ENCODE measurements at places on chromosomes 12 and 14. TPM values are rescaled to one million over a fixed set of nuclear protein-coding genes. Genes with fewer than 3 reads are reported as not detected.

ZNF891 gene
- total RNA-seq, result 2.0 TPM

GRCh38 chr12:28424965-28425364 is 234.7 kb downstream of the CCDC91 start:
- peak; percentile 96 for DNase-seq

DNA sequence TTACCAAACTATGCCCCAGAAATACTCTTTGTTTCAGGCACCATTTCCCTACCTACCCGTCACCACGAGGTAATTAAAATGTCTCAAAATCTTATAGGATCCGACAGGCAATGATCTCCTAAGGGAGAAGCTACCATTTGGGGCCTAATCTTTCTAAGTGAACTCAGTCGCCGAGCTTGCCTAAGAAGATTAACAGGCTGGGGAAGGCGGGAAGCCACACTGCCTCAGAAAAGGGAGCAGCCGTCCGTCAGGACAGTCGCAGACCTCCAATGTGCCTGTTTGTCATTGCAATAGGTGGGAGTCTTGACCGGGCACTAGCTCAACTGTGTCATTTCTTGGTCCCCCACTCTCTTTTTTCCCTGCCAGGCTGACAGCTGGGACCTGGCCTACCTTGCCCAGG is 4.6 kb downstream of the TTC7B start:
- no peak for DNase-seq

DNA sequence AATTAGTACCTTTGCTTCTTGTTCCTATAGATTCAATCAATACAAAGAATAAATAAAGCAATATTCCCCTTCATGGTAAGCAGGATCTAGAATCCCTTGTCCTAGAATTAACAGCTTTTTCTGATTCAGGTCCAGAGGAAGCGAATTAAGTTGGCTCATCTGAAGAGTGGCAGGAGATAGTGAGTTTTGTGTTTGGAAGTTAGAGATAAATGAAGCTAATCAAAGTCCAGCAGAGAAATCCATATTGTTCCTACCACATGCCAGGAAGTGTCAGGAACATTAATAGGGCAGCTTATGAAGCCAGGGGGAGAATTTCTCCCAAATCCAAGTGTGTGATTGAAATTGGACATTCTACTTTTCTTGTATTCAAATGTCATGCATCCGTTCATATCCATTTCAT is 13.9 kb downstream of the CAPZA3 start:
- DNase-seq, result no peak

GRCh38 chr14:37589715-37590427 is 5.2 kb downstream of the FOXA1 start:
- no peak for DNase-seq

FAM186B gene
- 0.35 TPM for total RNA-seq

- peak; percentile 53 for DNase-seq
Measured at GRCh38 chr12:82627799-82628198, 58.9 kb upstream of the TMTC2 start.

GRCh38 chr12:51218607-51219161 is 822 bp upstream of the POU6F1 start:
- peak; percentile 61 for DNase-seq

DNA sequence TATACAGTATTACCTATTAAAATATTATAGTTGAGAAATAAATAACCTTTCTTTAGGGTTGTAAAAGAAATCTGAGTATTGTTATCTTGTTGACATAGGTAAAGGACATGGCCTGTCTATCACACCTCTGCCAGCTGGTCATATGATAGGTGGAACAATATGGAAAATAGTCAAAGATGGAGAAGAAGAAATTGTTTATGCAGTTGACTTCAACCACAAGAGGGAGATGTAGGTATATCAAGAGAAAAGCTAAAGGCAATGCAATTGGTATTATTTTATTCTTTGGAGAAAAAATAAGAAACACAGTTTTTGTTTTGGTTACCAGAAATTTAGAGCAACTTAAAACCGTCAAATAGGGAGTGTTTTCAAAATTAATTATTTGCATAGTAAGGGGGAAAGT is 13.5 kb downstream of the CPSF2 start:
- DNase-seq, result peak; percentile 45

GRCh38 chr12:103197725-103198388 is 240.4 kb downstream of the ASCL1 start:
- no peak for DNase-seq

GRCh38 chr12:46005151-46005797 is 14.9 kb upstream of the SCAF11 start:
- no peak for DNase-seq

DNA sequence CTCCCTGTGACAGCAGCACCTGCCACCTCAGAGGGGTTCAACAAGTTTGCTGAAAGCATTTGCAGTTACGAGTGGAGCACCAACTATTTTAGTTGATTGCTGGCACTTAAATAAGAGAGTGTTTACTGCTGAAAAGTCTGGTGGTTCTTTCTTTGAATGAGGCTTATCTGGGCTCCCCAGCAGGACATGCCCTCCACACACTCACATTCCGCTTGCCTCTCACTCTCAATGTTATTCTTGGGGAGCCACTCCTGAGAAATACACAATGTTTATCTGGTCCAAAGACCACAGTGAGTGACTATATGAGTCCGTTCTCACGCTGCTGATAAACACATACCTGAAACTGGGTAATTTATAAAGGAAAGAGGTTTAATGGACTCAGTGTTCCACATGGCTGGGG is 31.9 kb downstream of the NT5DC3 start:
- DNase-seq, result no peak

- DNase-seq, result peak; percentile 97
Measured at GRCh38 chr14:44316647-44317440, 190.2 kb downstream of the FSCB start.

GRCh38 chr12:19095331-19095730 is 34.2 kb upstream of the PLEKHA5 start:
- no peak for DNase-seq

DNA sequence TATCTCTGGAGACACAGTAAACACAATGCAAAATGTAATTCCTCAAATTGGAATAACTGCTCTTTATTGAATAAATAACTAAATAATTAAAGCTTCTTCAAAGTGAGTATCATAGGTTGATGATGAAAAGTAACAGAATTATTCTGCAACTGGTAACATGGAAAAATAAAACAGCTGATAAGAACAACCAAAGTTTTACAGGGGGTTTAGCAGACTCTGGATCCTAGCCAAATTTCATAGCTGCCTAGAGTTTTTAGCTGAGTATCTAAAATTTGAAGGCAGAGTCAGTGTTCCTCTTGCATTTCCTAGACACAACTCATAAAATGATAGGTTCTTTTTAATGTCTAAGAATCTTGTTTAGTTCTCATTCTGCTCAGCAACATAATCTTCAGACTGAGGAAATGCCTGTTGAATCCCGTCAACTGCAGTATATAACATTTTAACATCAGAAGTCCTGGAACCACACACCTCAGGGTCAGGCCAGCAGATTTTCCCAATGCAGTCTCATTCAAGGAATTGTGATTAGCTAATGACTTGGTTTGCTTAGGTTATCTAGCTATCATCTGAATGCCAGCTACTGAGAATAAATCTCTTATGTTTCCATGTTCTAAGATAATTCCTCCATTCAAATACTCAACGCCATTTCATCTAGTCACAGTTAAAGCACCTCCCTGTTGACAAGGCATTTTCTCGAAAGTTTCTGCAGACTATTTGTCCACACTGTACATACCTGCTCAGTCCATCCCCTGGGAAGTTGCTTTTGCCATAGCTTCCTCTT is 411.6 kb downstream of the BCAT1 start:
- DNase-seq, result no peak

- DNase-seq, result no peak
Measured at GRCh38 chr14:34983148-34983760, 462 bp downstream of the SRP54 start.

COX6A1 gene
- 865 TPM for total RNA-seq

- DNase-seq, result peak; percentile 3
Measured at GRCh38 chr12:19963972-19964371, 404.4 kb upstream of the PDE3A start.

- DNase-seq, result no peak
Measured at GRCh38 chr14:64508215-64508776, 3.7 kb downstream of the ZBTB1 start.

DNA sequence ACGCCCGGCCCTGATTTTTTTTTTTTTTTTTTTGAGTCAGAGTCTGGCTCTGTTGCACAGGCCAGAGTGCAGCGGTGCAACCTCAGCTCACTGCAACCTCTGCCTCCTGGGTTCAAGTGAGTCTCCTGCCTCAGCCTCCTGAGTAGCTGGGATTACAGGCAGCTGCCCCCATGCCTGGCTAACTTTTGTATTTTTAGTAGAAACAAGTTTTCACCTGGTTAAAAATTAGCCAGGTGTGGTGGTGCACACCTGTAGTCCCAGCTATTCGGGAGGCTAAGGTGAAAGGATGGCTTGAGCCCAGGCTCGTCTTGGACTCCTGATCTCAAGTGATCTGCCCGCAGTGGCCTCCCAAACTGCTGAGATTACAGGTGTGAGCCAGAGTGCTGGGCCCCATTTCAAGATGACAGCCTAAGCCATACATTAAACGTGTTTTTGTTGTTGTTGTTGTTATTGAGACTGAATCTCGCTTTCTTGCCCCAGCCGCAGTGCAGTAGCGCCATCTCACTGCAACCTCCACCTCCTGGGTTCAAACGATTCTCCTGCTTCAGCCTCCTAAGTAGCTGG is 42.7 kb upstream of the EAPP start:
- no peak for DNase-seq

GRCh38 chr14:89397569-89398230 is 19.3 kb downstream of the FOXN3 start:
- DNase-seq, result no peak

GRCh38 chr12:93857279-93857938 is 180.2 kb downstream of the CRADD start:
- peak; percentile 65 for DNase-seq

DNA sequence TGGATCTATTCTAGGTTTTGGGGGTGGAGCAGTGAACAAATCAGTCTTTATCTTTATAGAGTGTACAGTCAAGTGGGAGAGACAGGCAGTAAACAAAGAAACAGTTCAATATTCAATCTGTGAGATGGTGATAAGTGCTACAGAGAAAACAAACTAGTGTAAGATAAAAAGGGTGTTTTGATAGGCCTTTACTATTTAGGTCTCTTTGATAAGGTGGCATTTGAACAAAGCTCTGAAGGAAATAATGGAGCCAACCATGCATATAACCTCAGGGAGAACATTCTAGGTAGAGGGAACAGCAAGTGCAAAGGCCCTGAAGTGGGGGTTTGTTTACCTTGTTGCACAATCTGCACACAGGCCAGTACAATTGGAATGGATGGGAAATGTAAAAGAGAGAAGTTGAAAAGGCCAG is 47.3 kb downstream of the PTPN11 start:
- peak; percentile 79 for DNase-seq

DNA sequence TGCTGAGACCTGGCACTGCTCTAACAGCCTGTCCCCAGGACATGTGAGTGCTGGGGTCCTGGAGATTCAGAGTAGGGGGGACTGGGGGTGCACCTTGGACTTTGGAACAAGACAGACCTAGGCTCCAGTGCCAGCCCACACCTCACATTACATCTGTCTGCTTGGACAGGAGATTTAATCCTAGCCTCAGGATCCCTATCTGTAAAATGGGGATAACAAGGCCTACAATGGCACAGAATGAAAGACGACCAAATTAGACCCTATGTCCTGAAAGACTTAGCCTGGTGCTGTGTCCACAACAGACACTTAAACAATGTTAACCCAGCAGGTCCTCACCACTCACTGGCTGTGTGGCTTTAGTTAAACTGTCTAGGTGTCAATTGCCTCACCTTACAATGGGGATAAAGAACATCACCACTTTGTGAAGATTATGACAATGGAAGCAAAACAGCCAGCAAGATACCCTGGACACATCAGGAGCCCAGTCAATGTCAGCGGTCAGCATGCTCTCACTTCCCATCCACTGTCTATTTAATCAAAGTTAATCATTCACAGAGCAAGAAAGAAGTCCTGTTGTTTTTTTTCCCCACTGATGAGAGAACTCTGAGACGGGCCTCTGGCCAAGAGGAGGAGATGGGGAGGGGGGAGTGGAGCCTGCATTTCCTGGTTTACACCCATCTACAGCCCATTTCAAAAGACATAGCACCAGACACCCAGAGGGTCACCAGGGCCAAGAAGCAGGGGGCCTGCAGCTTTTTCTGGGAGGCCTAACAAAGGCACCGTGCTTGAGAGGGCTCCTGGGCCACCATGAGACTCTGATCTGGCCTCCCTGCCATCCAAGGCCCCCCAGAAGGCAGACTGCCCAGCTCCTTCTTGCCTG is 40.6 kb downstream of the ACTN1 start:
- DNase-seq, result peak; percentile 94

DNA sequence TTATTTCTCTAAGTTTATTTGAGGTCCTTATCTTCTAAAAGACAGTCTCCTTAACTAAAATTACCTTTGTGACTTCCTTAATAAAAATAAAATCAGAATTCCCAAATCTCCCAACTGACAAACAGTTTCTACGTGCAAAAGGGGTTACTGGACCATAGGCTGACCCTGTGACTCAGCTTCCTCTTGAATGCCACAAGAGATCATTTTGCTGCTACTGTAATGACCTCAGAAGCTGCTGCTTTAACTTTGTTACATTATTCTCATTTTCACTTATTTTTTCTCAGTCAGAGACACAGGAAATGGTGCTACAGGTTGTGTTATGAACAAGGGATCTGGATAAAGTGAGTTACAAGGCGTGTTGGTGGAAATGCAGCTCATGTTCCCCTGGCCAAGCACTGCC is 132.2 kb upstream of the TMTC2 start:
- DNase-seq, result peak; percentile 72

- no peak for DNase-seq
Measured at GRCh38 chr14:80544366-80544765, 333.1 kb upstream of the DIO2 start.

DPF3 gene
- 3.0 TPM for total RNA-seq

GRCh38 chr12:41288142-41288811 is 100.2 kb downstream of the PDZRN4 start:
- DNase-seq, result no peak

CDK17 gene
- 57.4 TPM for total RNA-seq

DNA sequence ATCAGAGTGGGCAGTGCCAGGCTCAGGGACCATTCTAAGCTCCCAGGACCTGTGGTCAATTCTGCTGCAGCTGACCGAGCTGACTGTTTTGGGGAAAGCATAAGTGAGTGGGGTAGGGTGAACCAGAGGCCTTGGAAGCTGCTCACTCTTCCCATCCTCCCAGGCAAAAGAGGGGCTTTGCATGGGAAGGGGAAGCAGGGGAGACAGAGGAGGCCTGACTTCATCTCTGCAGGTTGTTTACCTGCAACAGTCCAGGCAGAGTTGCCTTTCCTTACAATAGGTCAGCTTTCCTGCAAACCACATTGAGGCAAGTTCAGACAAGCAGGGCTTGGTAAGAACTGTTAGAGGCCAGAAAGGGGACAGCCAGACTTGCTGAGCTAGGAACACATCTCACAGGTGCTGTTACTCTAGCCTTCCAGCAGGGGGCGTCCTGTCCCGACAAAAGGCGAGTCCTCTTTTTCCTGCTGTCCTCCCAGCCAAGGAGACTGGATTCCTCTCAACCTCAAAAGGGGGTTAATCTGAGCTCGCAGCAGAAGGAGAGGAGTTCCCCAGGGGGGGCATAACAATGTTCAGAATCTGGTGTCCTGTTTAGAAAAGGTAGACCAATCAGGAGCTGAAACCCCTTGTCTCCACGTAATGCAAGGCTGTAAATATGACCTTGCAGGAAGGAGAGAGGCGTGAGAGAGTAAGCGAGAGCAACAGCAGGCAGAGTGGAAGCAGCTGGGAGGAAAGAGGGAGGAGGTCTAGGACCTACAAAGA is 4.3 kb upstream of the DHRS2 start:
- peak; percentile 65 for DNase-seq

CLEC2A gene
- not detected for total RNA-seq

SLC10A1 gene
- not detected for total RNA-seq

MYL2 gene
- not detected for total RNA-seq

KRT82 gene
- total RNA-seq, result not detected

LTB4R2 gene
- total RNA-seq, result 3.6 TPM

Data from renal cortical epithelial cell (primary cell).